ENCODE measurements at places on chromosomes 2 and 18. TPM values are rescaled to one million over a fixed set of nuclear protein-coding genes. Genes with fewer than 3 reads are reported as not detected.

The PPIL3 gene
- 33.2 TPM for total RNA-seq

The MAL gene
- not detected for total RNA-seq

The SLC4A3 gene
- 22.9 TPM for total RNA-seq

The LDLRAD4 gene
- total RNA-seq, result 63.4 TPM

The DSG2 gene
- total RNA-seq, result 3.2 TPM

The SETBP1 gene
- total RNA-seq, result 46.2 TPM

The PLCD4 gene
- 0.25 TPM for total RNA-seq

The POU3F3 gene
- 230 TPM for total RNA-seq

The SP100 gene
- total RNA-seq, result 5.4 TPM

The CCDC74A gene
- 3.7 TPM for total RNA-seq

The PLGLB1 gene
- total RNA-seq, result 6.6 TPM

The POTEI gene
- under 0.01 TPM for total RNA-seq

The PMS1 gene
- total RNA-seq, result 42.0 TPM

The RBM45 gene
- total RNA-seq, result 13.5 TPM

The RALB gene
- 31.0 TPM for total RNA-seq

The CNTNAP5 gene
- total RNA-seq, result 26.6 TPM

The PLEK gene
- total RNA-seq, result 1.7 TPM

The TLX2 gene
- not detected for total RNA-seq

The CAPN14 gene
- total RNA-seq, result 0.98 TPM

The OTX1 gene
- 3.4 TPM for total RNA-seq

The WDR12 gene
- 18.7 TPM for total RNA-seq

The NEU2 gene
- total RNA-seq, result not detected

The PROKR1 gene
- 0.25 TPM for total RNA-seq

The OXER1 gene
- total RNA-seq, result 0.25 TPM

The SERPINB13 gene
- under 0.01 TPM for total RNA-seq

The EHD3 gene
- total RNA-seq, result 7.1 TPM

The GPR75 gene
- 15.0 TPM for total RNA-seq

The DLX1 gene
- total RNA-seq, result 20.2 TPM

The ZNF892 gene
- 31.0 TPM for total RNA-seq

The PARD3B gene
- total RNA-seq, result 3.4 TPM

The ST8SIA5 gene
- total RNA-seq, result 13.3 TPM

The ANKRD30B gene
- total RNA-seq, result not detected

The BUB1 gene
- 6.1 TPM for total RNA-seq

The CCDC121 gene
- 3.9 TPM for total RNA-seq

The TUBA3E gene
- total RNA-seq, result not detected

The TUBB8B gene
- not detected for total RNA-seq

The CFC1 gene
- total RNA-seq, result 0.49 TPM

The GPR39 gene
- total RNA-seq, result 1.7 TPM

The SH3RF3 gene
- 14.8 TPM for total RNA-seq

The PRSS56 gene
- under 0.01 TPM for total RNA-seq

The AGXT gene
- total RNA-seq, result not detected

The REG1A gene
- total RNA-seq, result not detected

The EPC2 gene
- 70.6 TPM for total RNA-seq

The IL1F10 gene
- total RNA-seq, result not detected

The ZDBF2 gene
- total RNA-seq, result 24.6 TPM

The C2orf74 gene
- total RNA-seq, result 9.1 TPM

The APOB gene
- total RNA-seq, result 0.25 TPM

The SKA1 gene
- 2.0 TPM for total RNA-seq

The GAD1 gene
- 78.2 TPM for total RNA-seq

The CROCC2 gene
- not detected for total RNA-seq

The IL1RL1 gene
- total RNA-seq, result 0.25 TPM

The NDUFV2 gene
- total RNA-seq, result 52.9 TPM

The ANKRD36C gene
- 169 TPM for total RNA-seq

The FAM237A gene
- not detected for total RNA-seq

The UGT1A4 gene
- total RNA-seq, result not detected

The SOX11 gene
- 312 TPM for total RNA-seq

The TFPI gene
- 19.7 TPM for total RNA-seq

The RIT2 gene
- 16.0 TPM for total RNA-seq

Measured in temporal lobe (tissue), 4 donors.